Astrocyte (in vitro differentiated cells and primary cell): ENCODE measurements at places on chromosomes 1 and 21. TPM values are rescaled to one million over a fixed set of nuclear protein-coding genes. Genes with fewer than 3 reads are reported as not detected.

Gene GUCA2A
- total RNA-seq = not detected in 2 replicates

DNA sequence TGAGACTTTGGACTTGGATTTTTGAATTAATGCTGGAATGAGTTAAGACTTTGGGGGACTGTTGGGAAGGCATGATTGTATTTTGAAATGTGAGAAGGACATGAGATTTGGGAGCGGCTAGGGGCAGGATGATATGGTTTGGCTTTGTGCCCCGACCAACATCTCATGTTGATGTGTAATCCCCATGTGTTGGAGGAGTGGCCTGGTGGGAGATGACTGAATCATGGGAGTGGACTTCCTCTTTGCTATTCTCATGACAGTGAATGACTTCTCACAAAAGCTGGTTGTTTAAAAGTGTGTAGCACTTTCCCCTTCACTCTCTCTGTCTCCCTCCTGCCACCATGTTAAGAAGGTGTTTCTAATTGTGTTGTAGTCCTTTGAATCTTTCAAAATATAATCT is 9.3 kb upstream of the PHGDH start:
- peak; percentile 46 for DNase-seq
- H3K36me3 ChIP-seq = no peaks in the 10 kb centered on the region
- H3K4me3 ChIP-seq = no peak overlapping the region
- no peak overlapping the region for H3K27ac ChIP-seq
- peaks cover 4% of the 10 kb centered on the region for H3K4me1 ChIP-seq
- peaks cover 5% of the 10 kb centered on the region for H3K27me3 ChIP-seq

DNA sequence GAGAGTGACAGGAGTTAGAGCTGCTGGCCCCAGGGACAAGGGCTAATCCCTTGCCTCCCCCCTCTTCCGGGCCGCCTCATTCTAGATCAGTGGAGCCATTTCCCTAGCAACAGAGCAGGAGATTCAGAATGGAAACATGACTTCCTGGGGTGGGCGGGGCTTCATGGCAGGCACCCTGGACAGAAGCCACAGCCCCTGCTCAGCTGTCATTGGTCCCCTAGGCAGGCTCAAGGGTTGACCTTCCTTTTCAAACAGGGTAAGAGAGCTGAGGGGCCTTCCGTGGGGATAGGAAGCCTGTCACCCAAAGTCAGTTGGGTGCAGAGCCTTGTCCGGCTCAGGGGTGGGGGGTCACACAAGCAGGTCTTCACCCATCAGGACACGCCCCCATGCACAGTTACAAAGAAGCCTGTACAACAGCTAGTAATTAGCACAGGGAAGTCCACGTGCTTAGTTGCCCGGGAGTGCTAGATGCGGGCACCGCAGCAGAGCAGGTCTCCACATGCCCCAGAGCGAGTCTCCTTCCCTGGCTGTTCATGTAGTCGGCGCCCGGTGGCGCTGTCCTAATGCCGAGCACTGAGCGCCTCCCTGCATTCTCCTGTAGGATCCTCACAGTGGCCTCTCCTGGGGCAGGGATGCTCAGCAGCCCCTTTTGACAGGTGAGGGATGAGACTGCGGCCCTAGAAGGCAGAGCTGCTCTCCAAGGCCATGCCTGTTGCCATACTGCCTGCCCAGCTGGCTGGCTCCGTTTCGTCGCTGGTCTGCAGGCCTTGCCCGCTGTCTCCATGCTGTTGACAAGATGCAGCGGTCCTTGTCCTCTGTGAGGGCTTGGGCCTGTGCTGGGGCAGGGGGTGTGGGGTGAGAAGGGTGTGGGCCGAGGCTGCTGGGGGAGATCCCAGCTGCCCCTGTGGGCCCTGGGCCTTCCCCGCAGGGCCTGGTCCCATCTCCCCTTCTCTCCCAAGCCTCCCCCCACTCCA is 5.1 kb downstream of the TMEM201 start:
- H3K27me3 ChIP-seq = no peaks in the 10 kb centered on the region
- H3K4me1 ChIP-seq = peaks cover 17% of the 10 kb centered on the region
- H3K36me3 ChIP-seq = no peaks in the 10 kb centered on the region
- peak; percentile 56 for DNase-seq
- no peak overlapping the region for H3K4me3 ChIP-seq
- H3K27ac ChIP-seq = no peak overlapping the region

Gene UQCRHL
- 1.3 and 1.7 TPM in 2 replicates for total RNA-seq

DNA sequence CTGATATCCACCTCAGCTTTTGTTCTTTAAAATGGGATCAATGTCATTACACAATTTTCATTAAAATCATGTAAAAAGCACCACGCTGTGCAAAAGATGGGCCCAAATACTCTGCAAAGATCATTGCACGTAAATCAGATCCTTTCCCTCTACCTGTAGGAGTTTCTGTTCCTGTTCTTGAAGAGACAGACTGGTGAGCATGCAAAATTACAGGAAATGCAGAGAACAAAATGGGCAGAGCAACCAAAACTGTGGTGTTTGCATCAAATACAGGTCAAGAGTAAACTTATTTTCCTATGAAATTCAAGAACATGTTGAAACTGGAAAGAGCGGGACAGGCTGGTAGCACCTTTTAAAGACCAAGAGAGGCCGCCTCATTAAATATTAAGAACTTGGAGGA is 294.9 kb upstream of the ADGRL2 start:
- no peaks in the 10 kb centered on the region for H3K4me1 ChIP-seq
- no peak overlapping the region for H3K4me3 ChIP-seq
- H3K27ac ChIP-seq = no peak overlapping the region
- no peaks in the 10 kb centered on the region for H3K27me3 ChIP-seq
